Epithelial cell of proximal tubule (primary cell): ENCODE measurements at places on chromosomes 1 and 21. TPM values are rescaled to one million over a fixed set of nuclear protein-coding genes. Genes with fewer than 3 reads are reported as not detected.

- DNase-seq = no peak
Measured at GRCh38 chr1:177170756-177171535, at the start of gene BRINP2. Gene BRINP2 (plus strand): TSS chr1:177170958. CDS start chr1:177229877, 58,919 bp downstream.

GRCh38 chr21:42443876-42444744 is 40.4 kb downstream of the UBASH3A start:
- DNase-seq = no peak

DNA sequence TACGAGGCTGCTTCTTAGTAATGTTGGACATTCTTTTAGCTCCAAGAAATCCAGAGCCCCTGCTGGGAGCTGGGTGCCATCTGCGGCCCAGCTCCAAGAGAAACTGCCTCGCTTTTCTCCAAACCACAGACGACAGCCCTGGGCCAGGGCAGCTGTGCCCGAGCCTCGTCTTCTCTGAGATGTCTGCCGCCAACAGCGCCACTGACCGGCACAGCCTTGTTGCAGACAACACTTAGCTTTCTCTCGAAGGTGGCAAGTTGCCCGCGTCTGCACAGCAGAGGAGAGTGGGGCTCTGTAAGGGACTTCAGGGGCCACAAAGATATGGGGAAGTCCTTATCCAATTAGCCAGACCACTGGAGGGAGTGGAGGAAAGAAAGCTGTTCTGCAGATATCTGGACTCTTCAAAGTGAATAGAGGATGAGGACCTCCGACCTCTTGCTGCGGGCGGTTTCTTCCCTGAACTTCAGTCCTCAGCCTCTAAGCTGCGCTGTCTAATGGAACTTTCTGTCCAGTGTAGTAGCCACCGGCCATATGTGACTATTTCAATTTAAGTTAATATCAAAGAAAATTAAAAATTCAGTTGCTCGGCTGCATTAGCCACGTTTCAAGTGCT is 63.9 kb upstream of the DISP3 start:
- DNase-seq = no peak

DNA sequence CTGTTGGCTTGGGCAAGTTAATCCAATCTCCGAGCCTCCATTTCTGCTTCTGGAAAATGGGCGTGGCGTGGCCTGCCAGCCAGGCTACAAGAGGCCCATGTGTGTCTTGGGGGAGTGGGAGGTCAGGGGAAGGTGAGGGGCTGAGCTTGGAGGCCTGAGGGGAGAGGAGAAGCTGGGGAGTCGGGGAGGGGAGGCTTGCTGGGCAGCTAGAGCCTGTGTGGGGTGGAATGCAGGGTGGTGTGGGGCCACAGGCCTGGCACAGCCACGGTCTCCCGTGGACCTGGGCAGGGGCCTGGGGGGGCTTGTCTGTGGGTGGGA is 14.6 kb downstream of the SLC66A1 start:
- DNase-seq = no peak

- no peak for DNase-seq
Measured at GRCh38 chr21:42229676-42230075, 10.7 kb downstream of the ABCG1 start.

- no peak for DNase-seq
Measured at GRCh38 chr1:116415699-116416533, 42.9 kb downstream of the ATP1A1 start.

- DNase-seq = no peak
Measured at GRCh38 chr21:39525601-39526000, 73.8 kb downstream of the SH3BGR start.

DNA sequence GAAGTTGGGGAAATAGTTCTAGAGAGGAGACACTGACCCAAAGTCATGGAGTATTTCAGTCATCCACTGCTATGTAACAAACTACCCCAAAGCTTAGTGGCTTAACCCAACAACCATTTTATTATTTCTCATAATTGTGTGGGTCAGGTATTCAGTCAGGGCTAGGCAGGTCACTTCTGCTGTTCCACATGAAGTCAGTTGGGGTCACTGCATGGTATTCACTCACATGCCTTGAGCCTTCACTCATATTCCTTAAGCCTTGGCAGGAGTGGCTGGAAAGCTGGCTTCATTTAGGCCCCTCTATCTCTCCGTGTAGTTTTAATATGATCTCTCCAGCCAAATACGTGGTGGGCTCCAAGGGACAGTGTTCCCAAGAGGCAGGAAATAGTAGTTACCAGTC is 17.5 kb upstream of the RNF11 start:
- no peak for DNase-seq

DNA sequence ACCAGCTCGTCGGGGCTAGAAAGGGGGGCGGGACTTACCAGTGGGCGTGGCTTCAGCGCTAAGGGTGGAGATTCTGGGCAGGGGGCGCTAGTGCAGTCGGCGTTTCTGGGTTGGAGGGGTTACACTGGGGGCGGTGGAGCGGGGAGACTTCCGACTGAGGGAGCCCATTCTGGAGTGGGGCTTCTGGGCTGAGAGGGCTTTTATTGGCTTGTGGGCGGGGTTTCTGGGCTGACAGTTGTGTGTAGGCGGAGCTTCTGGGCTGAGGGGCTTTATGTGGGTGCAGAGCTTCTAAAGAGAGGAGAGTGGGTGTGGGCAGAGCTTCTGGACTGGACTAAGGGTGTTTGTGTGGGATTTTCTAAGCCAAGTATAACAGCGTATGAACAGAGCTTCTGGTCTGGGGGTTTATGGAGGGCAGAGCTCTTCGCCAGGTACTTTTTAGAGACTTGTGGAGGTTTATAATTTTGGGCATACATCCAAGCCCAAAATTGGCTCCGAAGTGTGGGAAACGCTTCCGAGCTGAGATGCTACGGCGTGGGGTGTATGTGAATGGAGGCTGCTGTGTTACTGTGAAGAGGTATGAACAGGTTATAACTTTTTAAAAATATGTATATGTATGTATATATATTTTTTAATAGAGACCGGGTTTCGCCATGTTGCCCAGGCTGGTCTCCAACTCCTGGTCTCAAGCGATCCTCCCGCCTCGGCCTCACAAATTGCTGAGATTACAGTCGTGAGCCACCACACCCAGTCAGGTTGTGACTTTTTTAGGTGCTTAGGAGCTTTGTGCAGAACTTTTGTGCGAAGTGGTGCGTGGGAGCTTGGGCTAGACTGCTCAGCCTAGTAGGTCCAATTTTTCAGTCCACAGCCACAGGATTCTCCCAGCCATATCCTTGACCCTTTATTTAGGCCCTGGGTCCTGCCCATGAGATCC is 825 bp downstream of the TMEM39B start:
- no peak for DNase-seq

GRCh38 chr1:97632776-97633175 is 288.1 kb downstream of the DPYD start:
- no peak for DNase-seq

- DNase-seq = no peak
Measured at GRCh38 chr1:223363856-223364684, at the start of gene SUSD4. Gene SUSD4 (minus strand): TSS chr1:223364176. CDS start chr1:223363425, 751 bp downstream.

GRCh38 chr1:224683936-224684335 is 67.8 kb downstream of the CNIH3 start:
- no peak for DNase-seq

DNA sequence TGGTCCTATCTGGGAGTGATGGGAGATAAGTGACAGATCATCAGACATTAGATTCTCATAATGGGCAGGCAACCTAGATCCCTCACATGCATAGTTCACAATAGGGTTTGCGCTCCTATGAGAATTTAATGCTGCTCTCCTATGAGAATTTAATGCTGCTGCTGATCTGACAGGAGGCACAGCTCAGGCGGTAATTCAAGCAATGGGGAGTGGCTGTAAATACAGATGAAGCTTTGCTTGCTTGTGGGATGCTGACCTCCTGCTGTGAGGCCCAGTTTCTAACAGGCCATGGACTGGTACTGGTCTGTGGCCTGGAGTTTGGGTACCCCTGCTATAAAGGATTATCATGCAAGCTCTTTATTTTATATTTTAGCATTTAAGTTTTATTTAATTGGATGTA is 72.0 kb downstream of the ZMYM4 start:
- no peak for DNase-seq

- DNase-seq = no peak
Measured at GRCh38 chr1:206754011-206754410, 16.6 kb upstream of the IL19 start.

- DNase-seq = peak; percentile 78
Measured at GRCh38 chr1:106620521-106620954, 435.9 kb upstream of the PRMT6 start.

DNA sequence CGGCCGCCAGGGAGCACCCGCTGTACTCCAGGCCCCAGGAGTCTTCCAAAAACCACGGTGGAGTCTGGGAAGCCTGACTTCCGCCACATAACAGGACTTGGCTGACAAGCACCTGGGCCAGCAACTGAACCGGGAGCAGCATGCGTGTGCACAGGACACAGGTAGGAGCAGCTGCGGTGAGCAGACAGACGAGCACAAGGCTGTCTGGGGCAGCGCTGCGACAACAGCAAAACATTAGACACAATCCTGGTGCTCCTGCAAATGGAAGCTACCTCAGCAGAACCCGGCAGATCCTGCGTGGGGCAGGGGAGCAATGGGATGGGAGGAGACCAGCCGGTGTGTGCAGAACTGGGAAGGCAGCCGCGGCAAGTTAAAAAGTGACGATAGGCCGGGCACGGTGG is 80.4 kb downstream of the NPHP4 start:
- no peak for DNase-seq

- DNase-seq = no peak
Measured at GRCh38 chr1:174964261-174964971, 35.3 kb upstream of the CACYBP start.

DNA sequence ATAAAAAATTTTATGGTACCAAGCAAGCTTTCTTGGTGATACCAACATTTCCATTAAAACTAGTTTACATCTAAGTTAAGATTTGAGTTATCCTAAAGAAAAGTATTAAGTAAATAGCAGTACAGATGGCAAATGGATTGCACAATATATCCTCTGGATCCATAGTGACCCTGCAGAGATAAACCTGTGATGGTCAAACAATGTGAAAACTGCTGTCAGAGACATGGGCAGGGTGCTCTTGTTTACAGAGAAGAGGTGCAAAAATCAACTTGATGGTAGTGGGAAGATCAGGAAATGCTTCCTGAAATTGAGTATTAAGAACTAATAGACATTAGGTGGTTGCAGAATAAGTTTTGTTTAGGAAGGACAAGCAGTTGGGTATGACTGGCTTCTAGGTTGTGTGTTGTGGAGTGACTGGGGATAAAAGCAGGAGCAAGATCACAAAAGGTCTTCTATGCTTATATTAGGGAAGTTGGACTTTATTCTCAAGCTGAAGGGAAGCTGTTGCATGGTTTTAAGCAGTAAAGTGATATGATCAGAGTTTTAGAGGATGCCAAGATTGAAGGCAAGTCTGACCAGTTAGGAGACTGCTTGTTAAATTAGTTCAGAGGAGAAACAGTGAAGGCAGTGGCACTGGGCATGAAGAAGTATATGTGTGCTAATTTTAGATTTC is 9.9 kb downstream of the TTC3 start:
- no peak for DNase-seq

- DNase-seq = no peak
Measured at GRCh38 chr1:232890340-232890943, 60.0 kb upstream of the NTPCR start.

DNA sequence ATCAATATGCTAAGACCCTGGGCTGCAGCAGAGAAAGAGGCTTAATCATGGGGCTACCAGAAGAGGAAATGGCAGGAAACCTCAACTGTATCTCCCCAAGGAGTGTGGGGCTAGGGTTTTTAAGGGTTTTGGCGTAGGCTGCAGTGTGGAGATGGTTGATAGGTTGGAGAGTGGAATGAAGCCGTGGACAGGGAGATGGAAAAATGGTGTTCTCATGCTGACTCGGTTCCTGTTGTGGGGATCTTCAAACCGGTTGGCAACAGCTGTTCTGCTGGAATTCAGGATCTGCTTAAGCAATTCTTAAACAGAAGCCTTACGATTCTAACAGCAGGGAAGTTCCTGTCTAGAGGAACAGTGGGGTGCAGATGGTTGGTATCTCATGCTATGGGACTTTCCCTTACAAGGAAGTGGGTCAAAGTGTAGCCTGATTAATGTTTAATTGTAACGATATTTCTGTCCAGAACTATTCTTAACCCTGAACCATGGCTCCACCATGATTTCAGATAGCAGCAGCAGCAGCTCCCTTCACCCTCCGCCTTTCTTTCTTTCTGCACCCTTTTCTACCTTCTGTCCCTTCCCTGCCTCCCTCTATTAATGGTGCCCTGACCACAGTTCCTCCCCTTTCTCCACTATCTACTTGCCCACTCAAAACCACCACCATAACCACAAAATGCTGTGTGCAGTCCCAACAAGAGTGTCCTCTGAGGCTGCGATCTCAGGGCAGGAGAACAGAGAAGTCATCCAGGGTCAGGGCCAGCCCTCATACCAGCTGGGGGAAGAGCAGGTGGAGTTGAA is 30.8 kb downstream of the RSPH1 start:
- peak; percentile 32 for DNase-seq

GRCh38 chr1:2126331-2127186 is 68.0 kb downstream of the FAAP20 start:
- DNase-seq = no peak

- no peak for DNase-seq
Measured at GRCh38 chr1:10890491-10891071, 94.1 kb upstream of the CASZ1 start.

DNA sequence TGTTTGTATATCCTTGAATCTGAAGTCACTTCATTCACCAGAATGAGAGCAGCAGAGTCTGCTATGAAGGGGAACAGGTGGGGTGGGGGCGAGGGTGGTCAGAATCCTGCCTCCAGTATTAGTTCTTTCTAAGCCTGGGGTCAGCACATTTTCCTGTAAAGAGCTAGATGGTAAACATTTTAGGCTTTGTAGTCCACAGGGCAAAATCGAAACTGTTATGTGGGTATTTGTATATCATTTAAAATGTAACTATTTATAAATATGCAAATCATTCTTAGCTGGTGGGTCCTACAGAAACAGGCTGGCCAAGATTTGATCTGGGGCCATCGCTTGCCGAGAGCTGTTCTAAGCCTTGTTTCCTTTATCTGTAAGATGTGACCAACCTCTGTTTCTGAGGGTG is 96.0 kb downstream of the IGSF21 start:
- no peak for DNase-seq

DNA sequence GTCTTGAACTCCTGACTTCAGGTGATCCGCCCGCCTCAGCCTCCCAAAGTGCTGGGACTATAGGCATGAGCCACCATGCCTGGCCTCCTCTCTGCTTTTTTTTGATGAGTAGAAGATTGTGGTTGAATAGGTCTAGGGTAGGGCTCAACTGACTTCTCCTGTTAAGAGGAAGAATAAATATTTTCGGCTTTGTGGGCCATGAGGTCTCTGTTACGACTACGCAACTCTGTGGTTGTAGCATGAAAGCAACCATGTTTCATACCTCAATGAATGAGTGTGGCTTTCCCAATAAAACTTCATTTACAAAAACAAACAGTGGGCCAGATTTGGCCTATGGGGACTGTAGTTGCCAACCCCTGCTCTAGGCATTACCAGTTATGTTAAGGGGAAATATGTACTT is 67.8 kb downstream of the NID1 start:
- DNase-seq = no peak

GRCh38 chr1:170511038-170511437 is 20.9 kb upstream of the GORAB start:
- no peak for DNase-seq

Gene U2AF1
- 24.7 and 61.6 TPM in 2 replicates for total RNA-seq

Gene SDC3
- total RNA-seq = 25.6 and 35.2 TPM in 2 replicates

Gene LYPD8
- total RNA-seq = not detected in 2 replicates

Gene ZMYND12
- total RNA-seq = 0.22 and 0.35 TPM in 2 replicates

Gene FCRLB
- 1.5 and 3.6 TPM in 2 replicates for total RNA-seq

Gene HRNR
- total RNA-seq = not detected in 2 replicates

Gene GPR25
- 0.65 TPM in 1 of 2 replicates, not detected in the other for total RNA-seq

Gene SLC35F3
- 1.6 and 2.2 TPM in 2 replicates for total RNA-seq

Gene BSDC1
- total RNA-seq = 56.7 and 61.1 TPM in 2 replicates

Gene S100A1
- 1.3 and 16.5 TPM in 2 replicates for total RNA-seq

Gene ALG6
- total RNA-seq = 7.8 and 15.2 TPM in 2 replicates

Gene SPRR2E
- not detected in 2 replicates for total RNA-seq

Gene RGS18
- total RNA-seq = not detected in 2 replicates

Gene OR2T33
- total RNA-seq = not detected in 2 replicates

Gene TMPRSS3
- total RNA-seq = 0.43 and 2.0 TPM in 2 replicates

Gene PEX11B
- 19.8 and 24.7 TPM in 2 replicates for total RNA-seq

Gene LCE1E
- total RNA-seq = not detected in 2 replicates

Gene RNF186
- not detected in 2 replicates for total RNA-seq
